Jurkat, Clone E6-1 (cell line): ENCODE measurements at places on chromosomes 3 and 15.

- no peak for DNase-seq
These were observed 13.0 kb upstream of the TSEN2 start for GRCh38 chr3:12471241-12471640.

- DNase-seq, result no peak
These were observed 12.8 kb downstream of the SETD5 start for GRCh38 chr3:9409981-9410854.

DNA sequence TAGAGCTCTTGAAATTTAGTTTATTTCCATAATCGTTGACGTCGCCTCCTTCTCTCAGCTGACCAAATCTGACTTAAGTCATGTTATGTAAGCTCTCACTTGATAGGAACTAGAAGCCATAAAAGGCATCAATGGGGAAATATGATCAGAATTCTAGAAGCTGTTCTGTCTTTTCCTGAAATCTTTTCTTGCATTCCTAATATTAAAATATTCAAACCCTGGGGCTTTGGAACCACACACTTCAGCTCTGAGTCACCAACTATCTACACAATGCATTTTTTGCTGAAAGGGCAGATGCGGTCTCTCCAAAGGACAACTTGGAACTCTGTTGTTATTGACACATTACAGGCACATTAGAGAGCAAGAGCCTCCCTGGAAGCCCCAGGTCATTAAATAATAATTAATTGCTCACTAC, 91.3 kb downstream of the LARS2 start:
- DNase-seq, result no peak

- DNase-seq, result no peak
These were observed 183.2 kb upstream of the NR2F2 start for GRCh38 chr15:96147267-96147666.

GRCh38 chr3:98812851-98813374, 49.8 kb downstream of the ST3GAL6 start:
- DNase-seq, result peak; percentile 32

DNA sequence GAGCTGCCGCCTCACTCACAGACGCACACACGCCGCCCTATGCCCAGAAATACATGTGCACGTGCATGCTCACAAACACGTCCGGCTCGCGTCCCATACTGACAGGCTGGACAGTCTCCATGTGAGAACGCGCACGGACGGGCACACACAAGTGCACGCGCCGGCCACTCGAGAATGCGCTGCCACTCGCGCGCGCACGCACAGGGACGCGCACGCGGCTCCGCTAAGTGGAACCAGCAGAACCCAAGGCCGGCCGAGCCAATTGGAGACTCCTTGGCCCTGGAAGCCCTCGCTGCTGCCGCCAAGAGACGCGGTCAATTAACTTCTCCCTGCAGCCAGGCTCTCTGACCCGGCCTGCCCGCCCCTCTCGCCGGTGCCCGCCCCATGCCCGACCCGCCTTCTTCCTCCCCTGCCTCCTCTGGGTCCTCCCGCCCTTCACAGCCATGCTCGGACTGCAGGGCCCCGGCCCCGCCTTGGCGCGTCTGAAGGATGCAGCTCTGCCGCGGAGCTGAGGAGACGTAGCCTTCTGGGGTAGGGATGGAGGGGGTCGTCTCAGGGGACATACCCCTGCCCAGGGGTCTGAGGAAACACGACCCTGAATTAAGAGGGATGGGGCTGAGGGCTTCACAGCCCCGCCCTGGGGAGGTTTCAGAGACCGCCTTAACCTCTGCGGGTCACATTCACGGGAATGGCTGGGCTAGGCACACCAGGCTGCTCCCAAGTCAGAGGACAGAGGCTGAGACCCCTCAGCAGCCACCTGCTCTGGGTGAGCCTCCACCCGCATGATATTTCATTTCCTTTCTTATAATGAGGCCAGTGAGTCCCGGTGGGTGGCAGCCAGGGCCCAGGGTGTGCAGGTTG, 15.0 kb downstream of the PTH1R start:
- DNase-seq, result no peak

GRCh38 chr3:133838296-133838789, 32.7 kb downstream of the SRPRB start:
- no peak for DNase-seq

DNA sequence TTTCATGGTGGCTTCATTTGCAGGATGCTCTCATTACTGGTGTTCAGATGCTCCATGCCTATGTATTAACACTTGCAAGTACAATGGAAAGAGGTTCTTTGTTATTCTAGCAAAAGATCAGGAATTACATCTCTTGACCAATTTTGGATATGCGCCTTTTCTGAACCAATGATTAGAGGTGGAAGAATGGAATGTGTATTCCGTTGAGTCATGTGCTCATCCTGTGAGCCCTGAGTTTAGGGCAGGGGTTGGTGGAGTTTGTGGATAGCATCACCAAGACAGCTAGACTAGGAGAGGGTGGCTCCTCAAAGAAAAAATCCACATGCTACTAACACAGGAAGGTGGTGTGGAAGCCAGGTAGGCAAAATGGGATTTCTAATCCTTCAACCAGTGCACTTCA, 80.7 kb upstream of the SLC25A26 start:
- DNase-seq, result no peak

DNA sequence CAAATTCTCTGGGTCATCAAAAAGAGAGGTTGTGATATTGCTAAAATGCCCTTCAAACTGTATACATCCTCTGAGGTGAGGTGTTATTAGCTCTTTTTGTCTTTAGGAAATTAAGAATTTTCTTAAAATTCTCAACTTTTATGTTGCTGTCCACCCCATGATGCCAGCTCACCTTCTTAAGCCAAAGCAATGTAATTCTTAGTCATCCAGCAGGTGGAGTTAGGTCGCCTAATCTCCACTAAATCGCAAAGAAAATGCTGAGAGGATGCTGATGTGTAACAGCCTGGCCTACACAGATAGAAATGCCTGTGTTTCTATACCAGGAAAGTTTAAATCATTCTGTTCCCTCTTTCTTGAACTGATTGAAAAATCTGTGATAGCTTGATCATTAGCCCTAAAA, 770.2 kb upstream of the ALCAM start:
- peak; percentile 28 for DNase-seq

GRCh38 chr3:181712226-181712552, 464 bp downstream of the SOX2 start:
- DNase-seq, result no peak
